Left ventricle myocardium superior (tissue), 1 donor: ENCODE measurements at places on chromosomes 6 and 20. TPM values are rescaled to one million over a fixed set of nuclear protein-coding genes. Genes with fewer than 3 reads are reported as not detected.

CCN6 gene
- total RNA-seq: not detected

HLA-DRB5 gene
- 19.5 TPM for total RNA-seq

ZHX3 gene
- 37.8 TPM for total RNA-seq

PTCRA gene
- not detected for total RNA-seq

HLA-DPB1 gene
- total RNA-seq: 41.5 TPM

DDX43 gene
- total RNA-seq: 0.52 TPM

BTNL2 gene
- total RNA-seq: not detected

- no peak for DNase-seq
Measured at GRCh38 chr6:70124882-70125545, 177.9 kb downstream of the COL9A1 start.

GRCh38 chr6:95133578-95133977, 443.8 kb upstream of the MANEA start:
- no peak for DNase-seq

- DNase-seq: peak; percentile 43
Measured at GRCh38 chr6:166998256-166999144, 697 bp upstream of the CEP43 start.

DNA sequence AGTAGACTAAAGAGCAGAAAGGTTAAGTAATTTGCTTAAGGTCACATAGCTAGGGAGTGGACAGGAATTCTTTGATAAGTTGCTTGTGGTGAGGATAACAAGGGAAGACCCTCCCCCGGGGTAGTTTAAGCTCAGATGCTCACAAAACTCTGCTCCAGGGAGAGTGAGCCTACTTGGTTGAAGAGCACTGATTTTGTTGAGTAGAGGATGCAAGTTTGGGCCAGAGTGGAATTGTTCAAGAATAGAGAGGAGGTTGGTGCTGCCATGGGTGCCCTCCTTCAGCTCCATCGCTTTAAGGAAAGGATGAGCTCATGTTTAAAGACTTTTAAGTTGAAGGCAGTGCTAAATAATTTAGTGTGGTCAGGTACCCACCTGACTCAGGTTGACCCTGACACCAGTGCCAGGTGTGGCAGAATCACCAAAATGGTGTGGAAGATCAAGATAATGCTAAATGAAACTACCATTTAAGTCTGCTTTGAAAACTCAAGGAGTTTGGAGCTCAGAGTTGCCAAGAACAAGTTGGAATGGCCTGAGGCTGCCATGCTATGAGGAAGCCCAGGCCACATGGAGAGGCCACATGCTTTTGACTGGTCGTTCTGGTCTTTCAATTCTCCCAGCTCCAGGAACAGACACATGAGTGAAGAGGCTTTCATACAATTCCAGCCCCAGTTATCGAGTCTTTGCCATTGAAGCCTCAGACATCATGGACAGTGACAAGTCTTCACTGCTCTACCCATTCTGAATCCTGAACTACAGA, 8.0 kb upstream of the TCF15 start:
- DNase-seq: no peak

DNA sequence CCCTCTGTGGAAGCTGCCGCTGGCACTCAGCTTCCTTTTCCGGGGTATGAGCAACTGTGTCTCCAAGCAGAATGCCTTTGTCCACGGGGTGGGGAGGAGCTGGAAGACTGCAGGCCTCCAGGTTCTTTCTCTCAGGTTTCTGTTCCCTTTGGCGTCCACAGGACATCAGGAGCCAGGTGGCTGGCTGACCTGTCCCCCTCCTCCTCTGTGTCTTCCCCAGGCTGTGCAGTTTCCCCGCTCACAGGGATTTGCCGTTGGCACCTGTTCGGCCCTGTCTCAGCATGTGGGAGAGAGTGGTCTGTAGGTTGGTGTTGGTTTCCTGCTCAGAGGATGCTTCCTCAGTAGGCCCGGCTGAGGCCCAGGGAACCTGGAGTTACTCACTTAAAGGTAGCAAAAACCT, 43.5 kb downstream of the CDS2 start:
- DNase-seq: no peak

DNA sequence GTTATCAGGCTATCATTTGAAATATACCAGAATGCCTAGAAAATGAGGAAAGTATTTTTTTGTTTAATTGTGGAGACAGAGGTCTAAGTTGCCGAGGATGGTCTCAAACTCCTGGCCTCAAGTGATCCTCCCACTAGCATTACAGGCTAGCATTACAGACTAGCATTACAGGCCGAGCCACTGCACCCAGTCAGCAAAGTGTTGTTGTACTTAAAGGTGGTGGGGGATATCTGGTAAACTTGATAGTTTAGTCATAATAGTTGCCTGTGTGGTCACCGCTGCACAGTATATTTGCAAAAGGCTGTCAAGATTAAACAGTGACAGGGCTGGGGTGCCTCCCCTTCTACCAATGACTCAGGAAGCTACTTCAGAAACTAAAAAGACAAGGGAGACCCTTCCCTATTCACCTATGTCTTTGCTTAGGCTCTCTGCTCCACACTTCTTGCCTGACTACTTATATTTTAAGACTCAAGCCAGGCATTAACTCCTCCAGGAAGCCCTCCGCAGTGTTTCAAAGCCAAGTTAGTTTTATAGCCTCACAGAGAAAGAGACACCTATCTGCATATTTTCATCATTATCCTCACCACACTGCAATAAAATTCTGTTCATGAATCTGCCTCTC, 3.1 kb upstream of the AKIRIN2 start:
- no peak for DNase-seq

- DNase-seq: no peak
Measured at GRCh38 chr6:87798393-87799278, 96.6 kb upstream of the AKIRIN2 start.

- no peak for DNase-seq
Measured at GRCh38 chr6:163182696-163183095, 231.8 kb upstream of the QKI start.

- no peak for DNase-seq
Measured at GRCh38 chr6:166567813-166568212, 18.7 kb downstream of the RAMACL start.

- DNase-seq: peak; percentile 79
Measured at GRCh38 chr6:39821742-39822532, 29.8 kb downstream of the DAAM2 start.

DNA sequence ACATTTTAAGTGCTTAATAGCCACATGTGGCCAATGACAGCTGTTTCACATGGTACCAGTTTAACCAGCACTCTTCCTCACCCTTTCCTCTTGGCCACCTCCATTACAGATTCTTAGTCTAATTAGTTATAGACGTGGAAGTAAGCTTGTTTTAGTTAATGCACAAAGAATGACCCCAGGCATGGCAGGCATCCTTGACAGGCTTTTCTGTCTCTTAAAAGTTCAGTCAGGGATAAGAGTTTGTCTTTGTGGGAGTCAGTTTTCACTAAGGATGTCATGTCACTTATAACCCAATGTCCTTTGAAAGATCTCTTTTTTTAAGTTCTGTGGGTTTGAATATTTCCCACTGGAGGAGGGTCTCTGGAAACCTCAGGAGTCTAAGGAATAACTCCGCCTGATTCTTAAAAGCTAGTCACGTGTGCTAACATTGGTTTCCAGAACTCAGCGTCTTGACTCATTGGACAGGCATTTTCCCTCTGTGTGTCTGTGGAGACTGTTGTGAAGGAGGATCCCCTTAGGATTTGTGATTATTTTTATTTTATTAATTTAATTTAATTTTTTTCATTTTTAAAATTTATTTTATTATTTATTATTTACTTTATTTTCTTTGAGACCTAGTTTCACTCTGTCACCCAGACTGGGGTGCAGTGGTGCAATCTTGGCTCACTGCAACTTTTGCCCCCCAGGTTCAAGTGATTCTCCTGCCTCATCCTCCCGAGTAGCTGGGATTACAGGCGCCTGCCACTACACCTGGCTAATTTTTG, 171.4 kb downstream of the ZFAND3 start:
- no peak for DNase-seq

- no peak for DNase-seq
Measured at GRCh38 chr6:33856655-33857054, 52.9 kb upstream of the MLN start.
